Pulmonary artery endothelial cell (primary cell): ENCODE measurements at places on chromosomes 1 and 21. TPM values are rescaled to one million over a fixed set of nuclear protein-coding genes. Genes with fewer than 3 reads are reported as not detected.

Gene LRRC7
- total RNA-seq: 0.07 TPM in 1 of 2 replicates, not detected in the other

Gene TMEM54
- 53.0 and 53.6 TPM in 2 replicates for total RNA-seq

Gene PROX1
- total RNA-seq: 0.46 and 0.49 TPM in 2 replicates

Gene CENPF
- 29.5 and 68.2 TPM in 2 replicates for total RNA-seq

Gene LYPD8
- total RNA-seq: not detected in 2 replicates

Gene DMRTB1
- not detected in 2 replicates for total RNA-seq

Gene ZNF670
- 6.2 TPM in 2 replicates for total RNA-seq

Gene RHEX
- total RNA-seq: not detected in 2 replicates

Gene LCE1F
- not detected in 2 replicates for total RNA-seq

Gene CYP4A11
- not detected in 2 replicates for total RNA-seq

Gene VPS26C
- 62.4 and 71.0 TPM in 2 replicates for total RNA-seq

Gene TNN
- total RNA-seq: not detected in 2 replicates

Gene FCGR3A
- total RNA-seq: not detected in 2 replicates

Gene CFAP45
- total RNA-seq: 0.32 and 1.4 TPM in 2 replicates

Gene PGLYRP3
- total RNA-seq: not detected in 2 replicates

Gene MYOG
- total RNA-seq: not detected in 2 replicates

Gene CTH
- 1.5 and 1.7 TPM in 2 replicates for total RNA-seq

Gene CRYAA
- total RNA-seq: not detected in 2 replicates

Gene PPCS
- 22.0 and 28.3 TPM in 2 replicates for total RNA-seq

Gene SCMH1
- total RNA-seq: 12.5 and 14.5 TPM in 2 replicates

Gene TNNI3K
- total RNA-seq: 0.20 TPM in 1 of 2 replicates, not detected in the other

Gene CELA2A
- total RNA-seq: not detected in 2 replicates

Gene BSND
- total RNA-seq: not detected in 2 replicates

Gene APOBEC4
- not detected in 2 replicates for total RNA-seq
